ENCODE measurements at places on chromosomes 2 and 18. TPM values are rescaled to one million over a fixed set of nuclear protein-coding genes. Genes with fewer than 3 reads are reported as not detected.

- no peak for DNase-seq
Observed at GRCh38 chr2:192940767-192941166, 746.0 kb upstream of the TMEFF2 start.

DNA sequence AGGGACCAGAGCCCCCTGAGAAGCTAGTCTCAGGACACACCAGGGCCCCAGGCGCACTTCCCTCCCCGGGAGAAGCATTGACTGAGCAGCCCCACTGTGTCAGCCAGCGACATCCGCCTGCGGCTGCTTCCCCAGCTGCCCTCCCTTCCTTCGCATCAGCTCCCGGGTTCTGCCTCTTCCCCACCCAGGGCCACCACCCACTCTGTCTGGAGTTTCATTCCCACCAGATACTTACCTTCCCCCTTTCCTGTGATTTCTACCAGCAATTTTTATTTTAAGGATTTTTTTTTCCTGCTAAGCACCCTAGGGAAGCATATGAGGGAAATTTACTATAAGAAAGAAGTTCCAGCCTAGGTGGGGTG lies 99.2 kb downstream of the SMAD7 start:
- no peak for DNase-seq

DNA sequence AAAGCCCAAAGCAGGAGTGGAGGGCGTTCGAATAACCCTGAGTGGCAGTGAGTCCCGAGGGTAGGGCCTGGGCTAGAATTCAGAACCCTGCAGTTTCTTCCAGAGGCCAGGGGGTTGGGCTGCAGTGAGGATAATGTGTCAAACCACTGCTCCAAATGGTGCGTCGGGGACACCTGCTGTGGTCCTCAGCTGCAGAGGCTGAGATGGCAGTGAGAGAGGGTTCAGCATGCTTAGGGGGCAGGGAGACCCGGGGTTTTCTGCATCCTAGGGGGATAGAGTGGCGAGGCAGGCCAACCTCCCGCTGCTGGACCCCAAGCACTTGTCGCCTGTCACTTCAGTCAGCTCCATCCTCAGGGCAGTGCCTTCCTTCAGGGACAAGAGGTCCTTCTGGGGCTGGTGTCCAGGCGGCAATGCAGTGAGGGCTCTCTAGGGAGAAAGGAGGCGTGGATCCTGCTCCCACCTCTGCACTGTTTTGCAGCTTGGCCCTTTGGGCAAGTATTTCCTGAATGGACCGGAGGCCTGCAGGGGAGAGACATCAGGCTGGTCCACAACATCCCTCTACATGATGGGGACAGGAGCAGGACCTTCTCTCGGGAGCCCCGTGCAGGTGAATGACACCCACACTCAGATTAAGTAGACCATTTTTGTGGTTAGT lies 8.4 kb upstream of the NTSR2 start:
- DNase-seq: no peak

Gene HEATR5B
- total RNA-seq: 40.5 TPM

DNA sequence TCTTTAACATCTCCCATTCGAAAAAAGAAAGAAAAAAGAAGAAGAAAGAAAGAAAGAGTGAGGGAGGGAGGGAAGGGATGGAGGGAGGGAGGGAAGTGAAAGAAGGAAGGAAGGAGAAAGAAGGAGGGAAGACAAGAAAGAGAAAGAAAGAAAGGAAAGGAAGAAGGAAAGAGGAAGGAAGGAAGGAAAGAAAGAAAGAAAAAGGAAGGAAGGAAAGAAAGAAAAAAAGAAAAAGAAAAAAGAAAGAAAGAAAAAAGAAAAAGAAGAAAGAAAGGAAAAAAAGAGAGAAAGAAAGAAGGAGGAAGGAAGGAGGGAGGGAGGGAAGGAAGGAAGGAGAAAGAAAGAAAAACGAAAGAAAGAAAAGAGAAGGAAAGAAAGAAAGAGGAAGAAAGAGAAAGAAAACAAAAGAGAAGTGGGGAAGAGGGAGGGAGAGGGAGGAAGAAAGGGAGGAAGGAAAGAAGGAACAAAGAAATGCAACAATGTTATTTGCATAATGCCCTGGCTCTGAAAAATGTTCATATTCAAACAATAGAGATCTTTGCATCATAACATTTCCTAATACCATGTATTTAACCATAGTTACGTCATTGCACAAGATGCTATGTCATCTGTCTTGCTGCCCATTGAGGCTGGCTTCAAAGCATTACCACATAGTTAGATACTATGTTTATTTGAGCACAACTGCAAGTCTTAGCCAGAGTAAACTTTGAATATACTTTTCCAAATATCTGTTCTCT lies 550.6 kb downstream of the DSC3 start:
- no peak for DNase-seq

Gene SPRED2
- 21.9 TPM for total RNA-seq

Gene INPP5D
- total RNA-seq: 22.8 TPM

Gene CENPA
- not detected for total RNA-seq

GRCh38 chr2:197883354-197884032 lies 79.1 kb downstream of the PLCL1 start:
- DNase-seq: no peak

- no peak for DNase-seq
Observed at GRCh38 chr18:56202678-56203077, 435.7 kb downstream of the TXNL1 start.

Gene SP140L
- 24.3 TPM for total RNA-seq

Gene LBH
- 21.3 TPM for total RNA-seq

- no peak for DNase-seq
Observed at GRCh38 chr18:53747663-53748160, 476.8 kb downstream of the MBD2 start.

- DNase-seq: no peak
Observed at GRCh38 chr2:20487392-20488174, 40.7 kb downstream of the RHOB start.

DNA sequence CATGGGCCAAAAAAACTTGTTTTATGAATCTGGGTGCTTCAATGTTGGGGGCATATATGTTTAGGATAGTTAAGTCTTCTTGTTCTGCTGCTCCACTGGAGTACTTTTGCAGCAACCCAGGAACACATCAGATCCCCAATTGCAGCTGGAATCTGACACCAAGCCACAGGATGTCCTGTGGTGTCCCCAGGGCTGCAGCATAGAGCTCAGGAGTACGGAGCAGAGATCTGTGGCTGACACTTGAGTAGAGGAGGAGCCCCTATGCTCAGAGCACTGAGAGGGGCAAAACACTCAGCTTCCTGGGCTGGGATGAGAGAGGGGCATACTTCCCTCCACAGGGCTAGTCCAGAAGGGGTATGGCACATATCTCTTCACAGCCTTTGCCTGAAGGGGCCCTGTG lies 138.9 kb upstream of the ERBB4 start:
- no peak for DNase-seq

DNA sequence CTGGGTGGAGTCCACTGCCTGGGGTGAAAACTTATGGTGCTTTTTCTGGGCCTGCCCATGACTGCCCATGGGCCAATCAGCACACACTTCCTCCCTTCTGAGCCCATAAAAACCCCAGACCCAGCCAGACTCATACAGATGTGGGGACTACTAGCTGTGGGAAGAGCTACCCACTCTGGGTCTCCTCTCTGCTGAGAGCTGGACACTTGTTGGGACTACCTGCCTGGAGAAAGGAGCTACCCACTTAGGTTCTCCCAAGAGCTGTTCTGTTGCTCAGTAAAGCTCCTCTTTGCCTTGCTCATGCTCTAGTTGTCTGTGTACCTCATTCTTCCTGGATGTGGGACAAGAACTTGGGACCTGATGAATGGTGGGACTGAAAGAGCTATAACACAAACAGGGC lies 119.6 kb upstream of the SLC38A11 start:
- no peak for DNase-seq

- no peak for DNase-seq
Observed at GRCh38 chr2:235235977-235236767, 257.7 kb upstream of the AGAP1 start.

Gene PLEKHH2
- total RNA-seq: 48.2 TPM

- no peak for DNase-seq
Observed at GRCh38 chr2:156004459-156004858, 328.1 kb downstream of the NR4A2 start.

GRCh38 chr18:27184115-27185024 lies 738 bp downstream of the CHST9 start:
- DNase-seq: no peak

GRCh38 chr2:230267059-230267458 lies 41.5 kb downstream of the SP140 start:
- DNase-seq: no peak

- DNase-seq: no peak
Observed at GRCh38 chr2:183093857-183094657, 15.5 kb downstream of the DUSP19 start.

DNA sequence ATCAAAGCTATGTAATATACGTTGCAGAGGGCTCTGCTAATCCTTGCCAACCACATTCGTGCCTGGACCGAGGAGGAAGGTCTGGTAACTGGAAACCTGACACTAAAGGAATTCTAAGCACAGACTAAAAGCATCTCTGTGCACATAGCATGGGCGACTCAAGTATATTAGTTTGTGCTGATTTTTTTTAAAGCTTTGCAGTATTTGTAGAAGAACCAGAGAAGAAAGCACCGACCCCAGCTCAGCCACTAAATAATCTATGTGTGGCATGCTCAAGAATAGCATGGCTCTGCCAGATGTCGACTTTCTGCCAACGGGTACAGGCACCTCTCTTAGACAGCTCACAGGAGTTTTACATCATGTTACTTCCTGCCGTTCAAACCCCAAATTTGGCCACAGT lies 73.2 kb upstream of the NRP2 start:
- no peak for DNase-seq

Gene DAW1
- not detected for total RNA-seq

DNA sequence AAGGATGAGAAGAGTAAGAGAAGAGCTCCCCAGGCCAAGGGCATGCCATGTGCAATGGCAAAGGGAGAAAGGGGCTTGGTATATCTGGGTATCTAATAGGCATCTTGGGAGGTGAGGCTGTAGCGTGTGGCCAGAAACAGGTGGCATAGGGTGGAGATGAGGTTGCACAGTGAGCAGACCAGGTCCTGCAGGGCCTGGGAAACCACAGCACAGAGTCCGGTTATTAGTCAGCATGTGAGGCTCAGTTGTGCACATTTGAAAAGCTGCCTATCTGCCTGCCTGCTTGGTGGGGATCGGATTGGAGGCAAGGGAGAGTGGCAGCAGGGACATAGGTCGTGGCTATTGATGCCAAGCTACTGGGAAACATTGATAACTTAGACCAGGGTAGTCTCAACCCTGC lies 190.6 kb downstream of the TPGS2 start:
- no peak for DNase-seq

GRCh38 chr18:3250237-3251107 lies 2.9 kb downstream of the MYL12A start:
- DNase-seq: no peak
